ENCODE measurements at places on chromosomes 3 and 15.
A peak's percentile ranks its signal among the peaks of the same experiment; 100 is the strongest.

GRCh38 chr15:65580287-65580686 is 30.6 kb downstream of the INTS14 start:
- DNase-seq, result no peak

- no peak for DNase-seq
These were observed 223.0 kb upstream of the SATB1 start for GRCh38 chr3:18648159-18648558.

GRCh38 chr3:104632521-104632920 is 734.2 kb upstream of the ALCAM start:
- no peak for DNase-seq

DNA sequence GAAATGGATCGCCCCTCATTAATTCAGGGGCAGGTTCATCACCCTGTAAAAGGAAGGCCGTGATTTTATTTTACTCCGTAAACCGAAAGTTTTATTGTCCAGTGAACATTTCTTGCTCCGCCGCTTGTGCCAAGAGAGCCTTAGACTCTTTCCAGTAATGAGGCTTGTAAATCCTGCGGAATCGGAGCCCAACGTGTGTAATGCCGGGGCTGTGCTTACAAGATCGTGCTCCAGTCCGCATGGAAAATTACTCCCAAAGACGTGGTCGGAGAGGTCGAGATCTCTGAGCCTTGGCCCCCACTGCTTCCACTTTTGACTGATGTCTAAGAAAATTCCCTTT is 649 bp upstream of the PLOD2 start:
- DNase-seq, result no peak

DNA sequence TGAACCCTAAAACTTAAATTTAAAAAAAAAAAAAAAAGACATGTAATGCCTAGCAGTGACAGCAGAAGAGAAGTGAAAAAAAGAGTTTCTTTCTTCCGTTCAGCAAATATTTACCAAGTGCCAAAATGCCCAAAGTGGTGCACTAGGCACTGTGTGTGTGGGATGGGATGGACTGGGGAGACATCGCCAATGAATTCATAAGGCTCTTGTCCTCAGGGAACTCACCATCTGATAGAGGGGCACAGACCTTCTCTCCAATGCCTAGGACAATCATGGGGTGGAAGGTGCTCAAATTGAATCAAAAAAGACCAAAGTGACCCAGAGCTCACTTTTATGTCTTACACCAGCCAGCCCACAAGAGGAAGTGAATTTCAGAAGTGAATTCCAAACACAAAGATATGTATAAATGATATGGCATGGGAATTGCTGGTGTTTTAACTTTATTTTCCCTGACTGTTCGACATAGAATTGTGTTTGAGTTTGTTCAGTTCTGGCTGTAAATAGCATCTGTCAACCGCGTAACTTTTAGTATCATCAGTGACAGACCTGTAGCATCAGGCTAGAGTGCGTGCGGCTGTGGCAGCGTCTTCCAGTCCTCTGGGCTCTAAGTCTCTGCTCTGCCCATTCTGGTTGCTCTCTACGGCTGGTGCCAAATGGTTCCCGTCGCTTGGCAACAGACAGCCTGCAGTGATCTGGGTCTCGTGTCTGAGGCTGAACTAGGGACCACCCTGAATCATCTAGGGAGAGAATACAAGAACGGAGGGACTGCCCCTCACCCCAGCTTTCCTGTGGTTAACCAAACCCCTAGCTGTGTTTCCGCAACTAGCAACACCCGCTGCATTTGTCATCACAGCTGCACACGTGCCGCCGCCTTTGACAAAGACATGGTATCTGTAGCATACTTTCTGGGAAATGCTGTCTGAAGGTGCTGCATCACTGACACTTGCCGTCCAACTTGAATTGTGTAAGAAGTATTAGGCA is 154.0 kb upstream of the THBS1 start:
- DNase-seq, result peak; percentile 73

GRCh38 chr3:147729641-147730040 is 320.5 kb downstream of the ZIC1 start:
- no peak for DNase-seq

DNA sequence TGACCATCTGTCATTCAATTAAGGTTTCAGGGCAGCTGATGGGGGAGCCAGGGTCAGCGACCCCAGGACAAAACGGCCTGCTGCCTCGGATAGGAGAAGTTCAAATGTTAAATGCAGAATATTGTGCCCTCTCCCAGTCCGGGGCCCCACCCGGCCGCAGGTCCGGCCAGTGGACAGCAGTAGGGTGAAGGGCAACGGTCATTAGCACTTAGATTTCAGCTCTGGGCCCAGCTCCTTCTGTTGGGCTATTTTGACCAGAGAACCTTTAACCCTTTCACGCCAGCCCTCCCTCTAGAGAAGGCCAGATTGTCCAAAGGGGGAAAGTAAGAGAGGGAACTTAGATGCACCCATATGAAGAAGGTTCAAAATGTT is 16.1 kb upstream of the ONECUT1 start:
- no peak for DNase-seq

DNA sequence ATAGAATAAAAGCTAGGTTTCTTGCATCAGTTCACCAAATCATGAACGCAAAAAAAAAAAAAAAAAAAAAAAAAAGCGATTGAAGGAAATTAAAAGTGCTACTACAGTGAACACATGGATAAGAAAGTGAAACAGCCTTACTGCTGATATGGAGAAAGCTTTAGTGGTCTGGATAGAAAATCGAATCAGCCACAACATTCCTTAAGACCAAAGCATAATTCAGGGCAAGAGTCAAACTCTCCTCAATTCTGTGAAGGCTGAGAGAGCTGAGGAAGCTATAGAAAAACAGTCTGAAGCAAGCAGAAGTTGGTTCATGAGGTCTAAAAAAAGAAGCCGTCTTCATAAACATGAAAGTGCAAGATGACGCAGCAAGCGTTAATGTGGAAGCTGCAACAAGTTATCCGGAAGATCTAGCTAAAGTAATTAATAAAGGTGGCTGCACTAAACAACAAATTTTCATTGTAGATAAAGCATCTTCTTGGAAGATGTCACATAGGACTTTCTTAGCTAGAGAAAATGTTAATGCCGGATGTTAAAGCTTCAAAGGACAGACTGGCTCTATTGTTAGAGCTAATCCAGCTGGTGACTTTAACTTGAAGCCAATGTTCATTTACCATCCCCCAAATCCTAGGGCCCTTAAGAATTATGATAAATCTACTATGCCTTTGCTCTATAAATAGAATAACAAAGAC is 19.2 kb downstream of the P3H2 start:
- DNase-seq, result no peak

GRCh38 chr3:177135841-177136492 is 61.3 kb downstream of the TBL1XR1 start:
- no peak for DNase-seq

DNA sequence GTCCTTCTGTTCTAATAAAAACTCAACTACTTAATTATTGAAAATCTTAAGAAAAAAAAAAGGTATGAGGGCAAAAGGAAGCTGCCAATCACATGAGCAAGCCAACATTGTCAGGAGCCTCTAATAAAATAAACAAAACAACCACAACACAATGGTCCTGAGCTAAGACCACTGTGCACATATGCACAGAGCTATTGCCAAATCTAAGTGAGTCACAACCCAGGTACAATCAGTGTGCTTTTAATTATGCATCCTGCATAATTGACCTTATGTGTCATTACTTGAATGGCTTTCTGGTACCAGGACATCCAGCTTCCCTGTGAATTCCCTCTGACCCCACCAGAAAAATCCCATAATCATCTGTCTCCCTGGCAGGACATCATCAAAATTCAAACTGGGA is 639.8 kb downstream of the MAGI1 start:
- no peak for DNase-seq

DNA sequence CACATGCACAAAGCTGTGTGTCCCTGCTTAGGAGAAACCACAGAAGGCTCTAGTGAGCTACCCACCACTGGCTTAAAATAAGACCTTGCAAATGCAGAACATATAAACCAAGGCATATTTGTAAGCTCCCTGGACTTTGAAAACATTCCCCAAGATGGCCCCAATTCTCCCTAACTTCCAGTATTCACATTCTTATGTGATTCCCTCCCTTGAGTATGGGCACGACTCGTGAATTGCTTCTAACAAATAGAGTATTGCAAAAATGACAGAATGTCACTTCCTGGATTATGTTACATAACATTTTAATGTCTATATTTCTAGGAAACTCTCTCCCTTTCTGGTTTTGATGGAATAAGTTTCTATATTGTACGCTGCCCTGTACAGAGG is 131.8 kb upstream of the MCTP2 start:
- DNase-seq, result no peak

DNA sequence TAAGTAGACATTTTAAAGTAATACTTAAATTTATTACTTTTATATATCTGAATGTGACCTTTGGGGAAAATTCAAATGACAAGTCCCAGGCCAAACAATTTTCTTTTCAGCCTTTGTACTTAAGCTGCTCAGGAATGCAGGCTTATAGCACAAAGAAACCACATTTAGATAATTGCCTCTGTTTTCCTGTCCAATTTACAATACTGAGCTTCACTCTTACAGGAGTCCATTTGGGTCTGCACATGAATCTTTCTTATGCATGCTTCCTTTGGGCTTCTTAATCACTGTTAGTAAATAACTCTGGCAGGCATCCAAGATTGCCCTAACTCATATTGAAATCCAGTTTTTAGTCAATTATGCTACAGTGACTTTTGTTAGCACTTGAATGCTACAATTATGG is 459.4 kb upstream of the TGFBR2 start:
- no peak for DNase-seq
